ENCODE measurements at places on chromosomes 4 and X.

- DNase-seq, result no peak
Observed at GRCh38 chr4:171644430-171645057, 168.7 kb upstream of the GALNTL6 start.

DNA sequence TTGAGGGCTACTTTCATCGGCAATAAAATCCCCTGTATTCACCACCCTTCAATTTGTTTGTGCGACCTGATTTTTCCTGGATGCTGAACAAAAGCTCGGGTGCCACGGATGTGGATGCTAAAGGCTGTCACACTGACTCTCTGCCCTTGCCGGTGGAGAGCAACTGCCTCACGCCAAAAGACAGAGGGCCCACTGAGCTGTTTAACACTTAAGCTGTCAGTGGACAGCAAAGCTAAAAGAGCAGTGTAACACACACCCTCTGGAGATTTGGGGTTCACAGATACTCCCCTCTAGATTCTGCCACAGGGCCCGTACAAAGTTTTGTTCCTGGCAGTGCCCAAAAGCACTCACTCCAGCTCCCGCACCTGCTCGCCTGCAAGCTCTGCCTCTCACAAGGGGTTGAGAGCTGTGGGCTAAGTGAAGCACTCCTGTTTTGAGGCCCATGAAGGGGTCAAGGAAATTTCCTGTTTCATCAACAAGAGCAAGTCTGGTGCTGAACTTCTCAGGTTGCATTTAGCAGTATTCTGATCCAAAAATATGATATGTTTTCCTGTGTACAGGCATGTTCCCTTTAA lies 1571.9 kb downstream of the ADGRL3 start:
- DNase-seq, result no peak

GRCh38 chrX:40581336-40581920 lies 658 bp downstream of the ATP6AP2 start:
- no peak for DNase-seq

DNA sequence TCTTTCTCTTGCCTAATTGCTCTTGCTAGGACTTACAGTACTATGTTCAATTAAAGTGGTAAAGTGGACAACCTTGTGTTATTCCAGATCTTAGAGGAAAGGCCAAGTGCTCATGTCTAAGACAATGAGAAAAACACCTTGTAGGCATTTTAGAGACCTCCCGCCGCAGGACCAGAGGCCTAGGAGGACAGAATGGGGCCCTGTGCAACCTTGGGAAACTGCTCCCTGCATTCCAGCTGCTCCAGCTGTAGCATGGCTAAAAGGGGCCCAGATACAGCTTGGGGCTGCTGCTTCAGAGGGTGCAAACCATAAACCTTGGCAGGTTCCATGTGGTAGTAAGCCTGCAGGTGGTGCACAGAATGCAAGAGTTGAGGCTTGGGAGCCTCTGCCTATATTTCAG lies 101.0 kb downstream of the PGRMC2 start:
- DNase-seq, result no peak

DNA sequence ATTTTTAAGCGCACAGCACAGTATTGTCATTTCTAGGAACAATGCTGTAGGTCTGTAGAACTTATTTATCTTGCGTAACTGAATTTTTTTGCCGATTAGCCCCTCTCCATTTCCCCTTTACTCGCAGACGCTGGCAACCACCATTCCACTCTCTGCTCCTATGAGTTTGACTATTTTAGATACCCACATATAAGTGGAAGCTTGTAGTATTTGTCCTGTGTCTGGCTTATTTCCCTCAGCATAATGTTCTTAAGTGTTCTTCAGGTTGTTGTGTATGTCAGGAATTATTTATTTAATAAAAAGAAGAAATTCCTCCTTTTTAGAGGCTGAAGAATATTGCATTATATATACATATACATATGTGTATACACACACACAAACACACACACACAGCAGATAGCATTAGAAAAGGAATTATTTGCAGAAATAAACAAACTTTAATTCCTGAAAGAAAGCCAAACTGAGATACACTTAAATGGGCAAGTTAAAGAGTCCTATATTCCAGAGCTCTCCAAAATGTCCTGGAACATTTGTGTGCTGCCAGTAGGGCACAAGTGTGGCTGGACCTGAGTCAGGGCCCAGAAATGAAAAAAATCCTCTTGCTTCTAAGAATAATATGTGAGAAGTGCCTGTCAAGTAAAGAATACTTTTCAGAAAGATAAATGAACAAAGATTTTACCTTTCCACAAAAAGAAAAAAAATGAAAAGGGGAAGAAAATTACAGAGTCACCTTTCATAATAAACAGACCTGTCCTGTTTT lies 4.5 kb upstream of the ZNF330 start:
- no peak for DNase-seq

DNA sequence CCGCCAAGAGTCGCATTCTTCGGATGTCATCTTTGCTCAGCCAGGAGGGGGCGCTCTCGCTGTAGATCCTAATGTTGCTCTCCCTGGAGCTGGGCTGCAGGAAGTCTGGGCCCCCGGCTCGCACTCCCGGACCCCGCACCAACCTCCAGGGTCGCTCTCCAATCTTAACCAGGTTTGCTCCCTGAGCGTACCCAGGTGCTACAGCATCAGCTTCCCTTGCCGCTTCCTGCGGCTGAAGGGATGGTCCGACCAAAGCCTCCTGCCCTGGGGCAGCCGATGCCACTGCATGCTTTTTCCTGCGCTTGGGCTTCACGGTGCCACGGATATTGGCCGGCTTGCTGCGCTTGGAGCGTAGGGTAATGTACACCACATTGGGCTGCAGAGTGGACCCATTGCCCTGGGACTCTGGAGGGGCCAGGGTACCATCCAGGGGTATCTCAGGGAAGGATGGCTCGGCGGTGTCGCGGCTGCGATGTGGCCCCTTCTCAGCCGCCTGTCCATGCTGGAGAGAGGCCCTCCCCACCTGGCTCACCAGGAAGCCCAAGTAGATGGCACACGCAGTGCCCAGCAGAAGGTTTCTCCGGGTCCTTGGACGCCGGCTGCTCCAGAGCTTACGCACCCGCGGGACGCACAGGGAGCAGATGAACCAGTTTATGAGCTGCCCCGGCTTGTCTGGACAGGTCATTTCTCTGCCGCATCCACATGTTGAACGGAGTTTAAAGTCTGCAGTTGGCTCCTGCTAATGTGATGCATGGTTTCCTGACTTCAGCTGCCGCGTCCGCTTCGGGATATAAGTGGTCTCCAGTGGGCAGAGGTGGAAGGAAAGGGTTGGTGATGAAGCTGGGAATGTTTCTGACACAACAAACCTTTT lies 1.9 kb downstream of the GASK1B start:
- no peak for DNase-seq

DNA sequence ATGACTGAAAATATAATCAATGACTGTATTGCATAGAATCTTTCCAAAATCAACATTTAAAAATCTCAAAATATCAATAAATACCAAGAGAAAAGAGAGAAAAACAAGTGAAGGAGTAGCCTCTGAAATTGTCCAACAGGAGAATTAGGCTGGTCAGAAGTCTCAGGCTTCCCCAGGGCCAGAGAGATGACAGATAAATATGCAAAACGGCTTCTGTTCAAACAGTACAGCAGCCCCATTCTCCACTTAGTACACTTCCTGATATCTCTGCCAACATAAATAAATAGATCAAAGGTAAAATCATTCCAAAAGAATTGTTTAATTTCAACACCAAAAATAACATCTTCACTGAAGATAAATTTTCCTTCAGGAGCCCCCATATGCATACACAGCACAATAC lies 204.7 kb upstream of the GABRA2 start:
- DNase-seq, result no peak

- no peak for DNase-seq
Observed at GRCh38 chrX:76127341-76127740, 45.5 kb upstream of the PBDC1 start.

DNA sequence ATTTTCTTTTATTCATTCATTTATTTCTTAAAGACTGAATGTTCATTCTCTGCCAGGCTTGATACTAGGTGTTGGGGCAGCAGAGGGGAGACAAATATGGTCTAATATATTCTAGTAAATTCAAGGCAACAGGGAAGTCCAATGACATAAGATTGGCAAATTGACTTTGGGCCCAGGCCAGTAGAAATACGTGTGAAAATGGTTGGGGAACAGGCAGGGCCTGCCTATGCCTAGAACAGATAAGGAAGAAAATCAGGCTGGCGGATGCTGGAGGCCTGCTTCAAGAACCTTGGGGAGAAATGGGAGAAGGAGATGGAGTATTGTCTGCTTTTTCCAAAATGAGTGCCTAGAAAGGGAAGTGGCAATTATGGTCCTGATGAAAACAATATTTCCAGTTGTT lies 108.6 kb downstream of the RTL5 start:
- no peak for DNase-seq

Measured in AG09309 (cell line).